ENCODE measurements at places on chromosomes 5 and 9.
A peak's percentile ranks its signal among the peaks of the same experiment; 100 is the strongest.

GRCh38 chr5:161545344-161546094 is 1.0 kb downstream of the GABRB2 start:
- DNase-seq, result no peak

GRCh38 chr5:137611794-137612435 is 112.8 kb upstream of the SPOCK1 start:
- no peak for DNase-seq

GRCh38 chr5:59999056-59999455 is 105.5 kb upstream of the PDE4D start:
- DNase-seq, result no peak

GRCh38 chr5:127429928-127430327 is 87.5 kb upstream of the PRRC1 start:
- DNase-seq, result no peak

DNA sequence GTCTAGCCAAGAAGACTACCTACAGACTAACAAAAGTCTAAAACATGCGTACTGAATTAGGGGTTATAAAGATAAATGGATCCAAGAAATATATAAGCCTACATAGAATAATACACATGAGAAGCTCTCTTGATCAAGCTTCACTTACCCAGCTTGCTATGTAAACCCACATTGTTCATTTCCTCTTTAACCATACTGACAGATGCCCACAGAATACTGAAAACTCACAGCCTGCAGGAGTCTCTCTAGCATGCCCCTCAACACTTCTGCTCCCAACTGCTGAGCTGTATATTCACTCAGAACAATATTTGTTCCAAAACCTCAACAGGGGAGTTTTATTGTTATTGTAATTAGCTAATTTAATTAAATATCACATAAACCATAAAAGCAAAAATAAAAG is 52.4 kb downstream of the RFX3 start:
- DNase-seq, result peak; percentile 37

GRCh38 chr5:95925378-95925744 is 36.3 kb downstream of the ELL2 start:
- no peak for DNase-seq

- DNase-seq, result no peak
Measured at GRCh38 chr5:130549884-130550561, 615.0 kb downstream of the HINT1 start.

- DNase-seq, result peak; percentile 36
Measured at GRCh38 chr9:91150998-91151717, 210.6 kb downstream of the AUH start.

DNA sequence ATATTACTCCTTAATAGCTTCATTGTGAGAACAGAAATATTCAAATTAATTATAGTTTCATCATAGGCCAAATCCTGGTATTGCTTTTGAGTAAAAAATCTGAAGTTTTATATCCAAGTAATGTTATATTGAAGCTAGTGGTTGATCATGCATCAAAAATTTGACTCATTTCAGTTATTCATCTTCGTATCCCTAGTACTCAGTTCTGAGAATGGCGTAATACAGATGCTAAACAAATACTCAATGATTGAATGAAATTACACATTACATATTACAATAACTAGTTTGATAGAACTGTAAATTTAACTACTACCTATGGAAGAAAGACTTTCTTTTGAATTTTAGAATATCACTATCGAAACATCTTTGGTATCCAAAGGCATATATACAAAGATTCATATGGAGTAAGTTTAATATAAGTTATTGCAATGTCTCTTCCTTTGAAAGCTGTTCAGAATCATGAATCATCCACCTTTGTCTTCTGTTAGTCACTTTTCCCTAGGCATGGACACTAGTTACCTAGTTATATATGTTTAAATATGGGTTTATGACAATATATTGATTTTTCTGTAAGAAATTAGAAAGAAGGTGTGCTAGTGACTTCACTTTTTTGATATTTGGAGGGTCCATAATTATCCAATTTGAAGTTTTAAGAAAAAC is 5.0 kb upstream of the ZNF462 start:
- DNase-seq, result no peak

GRCh38 chr5:53303105-53303504 is 177.3 kb upstream of the FST start:
- DNase-seq, result no peak

DNA sequence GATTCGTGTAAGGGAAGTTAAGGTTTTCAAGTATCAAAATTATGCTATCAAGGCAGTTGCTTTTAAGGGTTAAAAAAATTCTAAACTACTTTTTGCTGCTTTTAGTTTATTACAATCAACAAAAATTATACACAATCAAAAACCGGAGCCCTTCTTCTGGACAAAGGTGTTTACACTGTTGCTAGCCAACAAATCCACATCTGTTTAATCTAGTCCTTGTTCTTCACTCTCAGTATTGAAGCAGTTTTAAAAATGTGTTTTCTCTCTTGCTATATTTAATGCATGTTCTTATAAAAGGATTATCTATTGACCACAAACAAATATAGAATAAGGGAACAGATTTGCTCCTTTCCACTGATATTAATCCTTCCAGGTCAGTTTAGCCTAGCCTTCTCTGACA is 2.5 kb downstream of the FEM1C start:
- peak; percentile 41 for DNase-seq

GRCh38 chr5:173832386-173832785 is 55.8 kb upstream of the CPEB4 start:
- no peak for DNase-seq

DNA sequence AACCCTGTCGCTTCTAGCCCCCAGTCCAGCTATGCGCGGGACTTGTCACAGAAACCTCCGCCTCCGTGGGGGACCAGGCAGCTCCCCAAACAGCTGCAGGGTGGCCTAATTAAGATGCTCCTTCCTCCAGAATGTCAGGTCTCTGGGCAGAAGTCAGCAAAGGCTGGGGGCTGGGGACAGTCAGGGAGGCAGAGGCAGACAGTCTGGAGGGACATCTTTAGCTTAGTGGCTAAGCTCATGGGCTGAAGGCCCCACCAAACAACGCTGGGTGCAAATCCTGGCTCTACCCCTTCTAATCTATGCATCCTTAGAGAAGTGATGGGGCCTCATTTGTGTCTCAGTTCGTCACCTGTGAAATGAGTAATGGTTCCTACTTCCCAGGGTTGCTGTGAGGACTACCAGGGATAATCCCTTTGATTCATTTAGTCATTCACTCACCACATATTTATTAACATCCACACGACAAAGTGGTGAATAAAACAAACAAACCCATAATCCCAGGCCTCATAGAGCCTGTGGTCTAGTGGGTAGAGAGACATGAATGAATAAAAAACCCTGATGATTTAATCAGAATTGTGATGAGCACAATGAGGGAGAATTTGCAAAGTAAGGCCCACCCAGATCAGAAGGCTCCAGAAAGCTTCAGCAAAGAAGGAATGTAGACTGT is 20.2 kb upstream of the MED27 start:
- no peak for DNase-seq
